ENCODE measurements at places on chromosomes 16 and 17.

DNA sequence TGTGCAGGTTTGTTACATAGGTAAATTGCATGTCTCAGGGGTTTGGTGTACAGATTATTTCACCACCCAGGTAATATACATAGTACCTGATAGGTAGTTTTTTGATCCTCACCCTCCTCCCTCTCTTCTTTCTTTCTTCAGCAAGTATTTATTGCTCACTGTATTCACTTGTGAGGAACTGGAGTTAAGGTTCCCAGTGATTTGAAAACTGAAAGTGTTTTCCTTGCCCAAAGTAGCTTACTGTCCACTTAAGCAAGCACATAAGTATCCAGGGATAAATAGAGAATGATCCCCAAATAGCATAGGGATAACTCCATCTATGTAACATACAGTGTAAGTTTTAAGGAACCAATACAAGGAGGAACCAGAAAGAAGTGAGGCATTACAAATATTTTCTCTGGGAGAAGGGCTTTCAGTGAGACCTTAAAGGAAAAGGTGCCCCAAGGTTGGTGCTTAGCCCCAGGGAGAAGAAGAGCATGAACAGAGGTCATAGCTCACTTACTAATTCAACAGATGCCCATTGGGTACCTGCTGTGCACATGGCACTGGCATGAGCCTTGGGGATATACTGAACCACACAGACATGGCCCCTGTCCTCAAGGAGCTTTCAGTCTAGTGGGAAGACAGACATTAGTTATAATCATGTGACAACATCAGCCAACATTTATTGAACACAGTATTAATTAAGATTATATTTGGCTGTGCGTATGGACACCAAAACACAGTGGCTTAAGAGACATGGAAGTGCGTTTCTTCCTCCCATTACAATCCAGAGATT lies 17.0 kb downstream of the MYL4 start:
- no peak for DNase-seq

- no peak for DNase-seq
Measured at GRCh38 chr16:10972819-10973464, 28.6 kb downstream of the CLEC16A start.

GRCh38 chr17:72396121-72396520 lies 275.3 kb downstream of the SOX9 start:
- DNase-seq = no peak

GRCh38 chr16:78775161-78775561 lies 675.7 kb downstream of the WWOX start:
- DNase-seq = no peak

DNA sequence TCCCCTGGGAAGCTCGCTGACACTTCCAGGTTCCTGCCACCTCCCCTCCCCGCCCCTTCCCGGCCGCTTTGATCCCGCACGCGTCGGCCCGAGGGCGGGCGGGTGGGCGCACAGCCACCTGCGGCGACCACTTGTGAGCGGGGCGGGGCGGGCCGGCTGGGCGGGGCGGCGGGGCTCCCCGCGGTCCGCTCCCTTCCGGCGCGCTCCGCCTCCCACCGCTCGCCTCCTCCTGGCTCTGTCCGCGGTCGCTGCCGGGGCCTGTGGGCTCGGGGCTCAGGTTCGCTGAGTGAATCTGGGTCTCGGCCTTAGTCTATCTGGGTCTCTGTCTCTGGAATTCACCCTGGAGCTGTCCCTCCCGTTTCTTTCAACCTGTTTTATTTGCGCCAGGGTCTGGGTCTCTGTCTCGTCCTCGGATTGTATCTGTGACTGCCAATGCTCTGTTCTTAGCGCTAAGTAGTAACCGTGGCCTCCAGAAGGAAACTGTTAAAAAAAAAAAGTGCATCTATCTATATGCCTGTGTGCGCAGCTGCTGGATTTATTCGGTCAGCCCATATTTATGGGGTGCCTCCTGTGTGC lies 2.7 kb upstream of the HES7 start:
- no peak for DNase-seq

- DNase-seq = no peak
Measured at GRCh38 chr17:37300683-37301082, 75.1 kb upstream of the C17orf78 start.

DNA sequence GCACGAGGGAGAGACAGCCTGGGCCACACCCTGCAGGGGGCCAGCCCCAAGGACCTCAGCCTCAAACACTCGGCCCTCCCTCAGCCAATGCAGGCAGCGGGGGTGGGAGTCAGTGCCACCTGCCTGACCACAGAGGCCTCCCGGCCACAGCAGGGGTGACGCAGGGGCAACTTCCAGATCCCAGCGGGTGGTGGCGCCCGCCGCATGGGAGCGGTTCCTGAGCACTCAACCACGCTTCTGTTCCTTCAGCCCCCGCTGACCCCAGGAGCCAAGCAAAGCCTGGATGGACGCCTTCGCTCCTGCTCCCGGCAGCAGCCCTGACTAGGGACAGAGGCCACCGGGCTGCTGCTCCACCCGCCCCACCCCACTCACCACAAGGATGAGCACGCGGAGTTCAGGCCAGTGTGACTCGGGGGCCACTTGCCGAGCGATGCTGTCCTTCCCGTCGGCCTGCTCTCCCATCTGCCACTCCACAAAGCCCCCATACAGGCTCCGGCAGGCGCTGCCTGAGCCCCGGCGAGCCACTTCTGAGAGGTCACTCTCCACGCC lies 5.0 kb upstream of the CYBA start:
- DNase-seq = no peak

- no peak for DNase-seq
Measured at GRCh38 chr17:63189930-63190329, 223.9 kb downstream of the TANC2 start.

DNA sequence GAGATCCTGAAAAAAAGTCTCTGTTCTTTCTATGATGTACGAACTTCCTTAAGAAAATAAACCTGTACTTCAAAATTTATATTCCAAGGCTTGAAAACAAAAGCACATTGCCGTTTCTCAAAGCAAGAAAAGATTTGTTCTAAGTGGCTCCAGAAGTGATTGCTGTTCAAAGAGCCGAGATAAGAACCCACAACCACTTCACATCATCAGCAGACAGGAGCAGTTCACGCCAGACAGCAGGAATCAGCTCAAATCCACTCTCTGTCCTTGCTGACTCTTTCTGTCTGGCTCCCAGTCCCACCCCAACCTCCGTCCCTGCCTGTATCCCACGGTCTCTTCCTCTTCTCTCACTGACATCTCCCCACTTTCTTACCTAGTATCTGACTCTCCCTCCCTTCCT lies 85.0 kb upstream of the MYOCD start:
- no peak for DNase-seq

DNA sequence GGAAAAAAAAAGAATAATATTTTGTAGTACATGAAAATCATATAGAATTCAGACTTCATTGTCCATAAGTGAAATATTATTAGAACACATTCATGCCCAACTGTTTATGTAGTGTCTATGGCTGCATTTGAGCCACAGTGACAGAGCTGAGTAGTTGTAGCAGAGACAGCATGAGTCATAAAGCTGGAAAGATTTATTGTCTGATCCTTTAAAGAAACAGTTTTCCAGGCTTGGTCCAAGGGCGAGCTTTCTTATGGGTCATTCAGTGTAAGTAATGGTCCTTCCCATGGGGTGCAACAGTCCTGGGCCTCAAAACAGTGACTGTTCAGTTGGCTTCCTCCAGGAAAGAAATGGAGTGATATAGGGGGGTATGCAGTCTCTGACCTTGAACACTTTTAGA lies 260.2 kb downstream of the HS3ST4 start:
- no peak for DNase-seq

GRCh38 chr17:48047113-48047740 lies 932 bp upstream of the NFE2L1 start:
- DNase-seq = no peak

- DNase-seq = no peak
Measured at GRCh38 chr16:84746231-84746630, 46.4 kb downstream of the USP10 start.

DNA sequence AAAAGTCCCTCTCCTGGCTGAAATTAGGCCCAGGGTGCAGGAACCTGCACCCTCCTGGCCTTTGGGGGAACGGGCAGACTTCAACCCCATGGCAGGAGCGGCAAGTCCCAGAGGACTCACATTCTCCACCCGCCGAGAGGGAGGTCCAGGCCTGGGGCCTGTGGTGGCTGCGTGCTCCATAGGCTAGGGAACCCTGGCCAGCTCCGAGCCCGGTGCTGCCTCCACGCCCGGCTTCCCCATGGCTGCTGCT lies 130 bp downstream of the CCDC78 start:
- no peak for DNase-seq

Data from HCT116 (cell line).